ENCODE measurements at places on chromosomes 16 and 17.
A peak's percentile ranks its signal among the peaks of the same experiment; 100 is the strongest.

- peak; percentile 51 for DNase-seq
These were observed 21.0 kb upstream of the AGRP start for GRCh38 chr16:67504031-67505021.

DNA sequence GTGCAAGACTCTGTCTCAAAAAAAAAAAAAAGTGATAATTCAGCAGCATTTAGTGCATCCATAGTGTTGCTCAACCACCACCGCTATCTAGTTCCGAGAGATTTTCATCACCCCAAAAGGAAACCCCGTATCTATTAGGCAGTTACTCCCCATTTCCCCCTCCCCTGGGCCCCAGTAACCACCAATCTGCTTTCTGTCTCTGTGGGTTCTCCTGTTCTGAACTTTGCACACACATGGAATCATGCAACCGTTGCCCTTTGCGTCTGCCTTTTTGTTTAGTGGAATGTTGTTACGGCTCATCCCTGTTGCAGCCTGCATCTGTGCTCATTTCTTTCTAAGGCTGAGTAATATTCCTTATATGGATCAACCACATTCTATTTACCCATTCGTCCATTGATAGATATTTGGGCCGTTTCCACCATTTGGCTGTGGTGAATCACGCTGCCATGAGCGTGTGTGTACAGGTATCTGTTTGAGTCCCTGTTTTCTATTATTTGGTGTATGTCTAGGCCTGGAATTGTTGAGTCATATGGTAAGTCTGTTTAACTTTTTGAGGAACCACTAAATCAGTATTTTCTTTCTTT lies 8.7 kb upstream of the SYNGR2 start:
- DNase-seq: no peak

DNA sequence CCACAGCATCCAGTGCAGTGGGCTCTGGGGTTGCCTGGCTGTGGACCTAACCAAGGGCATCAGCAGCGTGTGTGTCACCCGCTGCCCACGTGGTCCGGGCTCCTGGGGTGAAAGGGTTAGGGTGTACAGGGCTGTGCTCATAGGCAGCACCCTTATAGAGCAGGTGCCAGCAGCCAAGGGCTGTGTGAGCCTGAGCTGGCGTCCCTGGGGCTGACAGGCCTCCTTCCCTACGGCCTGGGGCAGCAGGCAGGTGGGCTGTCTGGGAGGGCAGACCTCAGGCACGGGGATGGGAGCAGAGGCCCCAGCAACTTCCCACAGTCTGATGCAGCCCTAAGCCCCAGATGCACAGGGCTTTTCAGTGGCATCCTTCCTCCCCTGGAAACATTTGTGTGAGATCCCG lies 13.9 kb downstream of the CD300A start:
- no peak for DNase-seq

DNA sequence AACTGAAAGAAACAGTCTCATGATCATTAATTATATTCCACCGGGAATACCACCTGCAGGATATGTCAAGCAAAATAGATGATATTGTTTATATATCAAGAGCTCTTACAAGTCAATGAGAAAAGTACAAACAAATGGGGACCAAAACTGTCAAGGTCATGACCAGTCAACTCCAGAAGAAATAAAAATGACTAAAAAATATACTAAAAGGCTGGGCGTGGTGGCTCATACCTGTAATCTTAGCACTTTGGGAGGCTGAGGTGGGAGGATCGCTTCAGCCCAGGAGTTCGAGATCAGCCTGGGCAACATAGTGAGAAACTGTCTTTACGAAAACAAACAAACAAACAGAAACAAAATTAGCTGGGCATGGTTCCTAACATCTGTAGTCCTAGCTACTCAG lies 49.8 kb upstream of the SCNN1B start:
- no peak for DNase-seq

- no peak for DNase-seq
These were observed 28.8 kb downstream of the IST1 start for GRCh38 chr16:71923941-71924690.

DNA sequence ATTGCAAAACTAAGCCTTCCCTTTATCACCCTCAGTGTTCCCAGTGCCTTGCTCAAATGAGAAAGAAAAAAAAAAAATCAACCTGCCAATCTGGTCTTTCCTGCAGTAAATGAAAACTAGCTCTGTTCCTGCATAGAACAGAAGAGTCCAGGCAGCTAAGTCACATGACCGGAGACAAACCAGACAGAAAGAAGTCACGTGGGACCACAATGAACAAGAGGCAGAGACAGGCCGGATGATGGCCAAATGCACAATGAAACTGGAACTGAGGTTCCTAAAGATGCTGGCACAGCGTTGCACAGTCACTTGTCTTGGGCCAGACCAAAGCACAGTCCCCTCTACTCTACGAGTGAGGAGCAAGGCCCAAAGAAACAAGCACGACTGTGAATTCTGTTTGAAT lies 172.5 kb downstream of the GRIN2A start:
- no peak for DNase-seq

DNA sequence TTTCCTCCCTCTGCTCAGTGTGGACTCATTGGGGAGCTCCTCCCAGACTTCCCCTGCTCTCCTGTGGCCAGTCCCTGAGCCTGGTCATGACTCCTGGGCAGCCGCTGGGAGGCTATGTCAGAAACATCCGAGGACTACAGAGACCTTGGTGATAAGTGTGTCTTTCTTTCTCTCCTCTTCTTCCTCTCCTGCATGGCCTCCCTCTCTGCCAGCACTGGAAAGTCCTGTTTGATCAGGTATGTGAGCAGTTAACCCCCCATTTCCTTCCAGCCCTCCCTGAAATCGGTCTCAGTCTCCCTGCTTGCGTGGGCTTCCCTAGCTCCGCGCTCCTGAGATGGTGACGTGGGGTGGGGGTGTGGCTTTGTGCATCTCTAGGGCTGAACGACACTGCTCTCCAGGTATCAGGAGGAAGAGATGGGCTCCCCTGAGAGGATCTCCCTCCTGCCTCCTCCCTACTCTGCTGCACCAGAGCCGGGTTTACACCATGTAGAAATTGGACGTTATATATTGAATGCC lies 2.1 kb downstream of the RHBDL3 start:
- no peak for DNase-seq

DNA sequence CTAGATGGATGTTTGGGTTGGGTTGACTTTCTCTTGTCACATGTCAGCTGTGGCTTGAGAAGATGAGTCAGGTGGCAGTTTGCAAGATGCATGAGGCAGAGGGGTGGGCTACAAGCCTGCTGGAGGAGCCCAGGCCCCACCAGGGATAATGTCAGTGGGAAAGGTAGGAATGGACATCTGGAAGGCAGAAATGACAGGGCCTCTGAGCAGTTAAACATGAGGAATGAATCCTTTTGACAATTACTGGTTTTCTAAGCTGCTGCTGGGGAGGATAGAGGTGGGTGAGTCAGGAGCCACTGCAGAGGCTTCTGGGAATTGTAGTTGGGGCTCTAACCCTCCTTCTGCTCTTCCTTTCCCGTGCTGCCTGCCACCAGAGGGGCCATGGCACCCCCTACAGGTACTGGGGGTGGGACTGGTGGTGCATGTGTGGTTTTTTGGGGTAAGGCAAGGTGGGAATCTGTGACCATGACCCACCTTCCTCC lies 15.7 kb downstream of the SLC52A1 start:
- DNase-seq: peak; percentile 57

DNA sequence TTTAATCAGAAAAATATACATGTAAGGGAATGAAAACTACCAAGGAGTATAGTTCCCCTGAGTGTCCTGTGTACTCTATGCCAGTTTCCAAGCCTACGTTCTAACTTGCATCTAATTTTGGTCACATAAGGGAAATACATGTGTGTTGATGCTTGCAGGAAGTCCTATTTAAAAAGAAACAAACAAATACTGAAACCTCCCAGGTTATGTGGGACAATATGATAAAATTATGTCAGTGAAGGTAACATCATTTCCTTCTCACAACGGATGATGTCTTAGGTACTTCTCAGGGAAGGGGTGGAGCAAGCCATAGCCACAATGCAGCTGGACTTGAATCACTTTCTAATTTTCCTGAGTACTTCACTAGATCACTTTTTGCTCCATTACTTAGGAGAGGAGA lies 115.9 kb downstream of the ZFHX3 start:
- DNase-seq: no peak

DNA sequence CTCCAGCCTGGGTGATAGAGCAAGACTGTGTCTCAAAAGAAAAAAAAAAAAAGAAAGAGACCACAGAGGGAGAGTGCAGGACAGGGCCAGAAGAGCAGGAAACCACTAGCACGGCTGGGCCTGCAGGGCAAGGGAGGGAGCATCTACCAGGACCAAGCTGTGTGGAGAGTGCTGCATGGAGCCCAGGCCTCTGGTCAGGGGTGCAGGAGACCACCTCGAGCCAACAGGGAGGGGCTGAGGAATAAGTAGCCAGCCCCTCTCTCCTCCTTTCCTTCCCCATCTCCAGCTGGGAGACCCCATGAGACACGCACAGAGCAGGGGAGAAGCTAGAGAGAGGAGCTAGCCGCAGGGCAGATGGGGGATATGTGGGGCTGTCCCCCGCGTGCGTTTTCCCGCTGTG lies 67.0 kb upstream of the DNAH17 start:
- no peak for DNase-seq

- peak; percentile 21 for DNase-seq
These were observed 99.2 kb downstream of the NTN1 start for GRCh38 chr17:9120471-9120870.

DNA sequence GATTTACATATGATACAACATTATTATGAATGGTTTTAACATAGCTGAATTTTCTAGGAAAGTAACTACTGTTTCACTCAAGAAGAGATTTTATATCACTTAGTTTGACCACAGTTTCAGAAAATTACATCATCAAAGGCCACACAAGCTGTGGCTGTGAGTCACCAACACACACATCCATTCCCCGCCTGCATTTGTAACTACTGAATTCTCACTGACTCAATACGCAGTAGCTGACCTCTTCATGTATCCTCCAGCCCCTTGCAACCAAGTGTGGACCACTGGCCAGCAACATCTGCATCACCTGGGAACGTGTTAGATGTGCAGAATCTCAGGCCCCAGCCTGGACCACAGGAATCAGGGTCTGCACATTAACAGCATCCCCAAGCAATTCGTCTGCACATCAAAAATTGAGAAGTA lies 197.6 kb downstream of the XYLT1 start:
- DNase-seq: peak; percentile 33

DNA sequence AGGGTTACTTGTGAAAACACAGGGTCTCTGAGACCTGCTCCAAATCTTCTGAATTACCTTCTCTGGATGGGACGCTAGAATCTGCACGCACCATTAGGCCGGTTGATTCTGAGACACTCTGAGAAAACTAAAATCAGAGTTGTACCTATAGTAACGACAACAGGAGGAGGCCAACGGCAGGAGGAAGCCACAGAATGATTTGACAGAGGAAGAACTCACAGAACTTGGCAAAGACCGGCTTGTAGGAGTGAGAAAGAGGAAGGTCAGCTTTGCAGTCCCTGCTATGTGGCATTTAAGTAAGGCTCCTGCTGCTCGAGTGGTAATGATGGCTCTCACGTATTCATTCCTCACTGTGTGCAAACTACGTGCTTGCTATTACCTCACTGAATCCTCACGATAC lies 483.0 kb downstream of the TMEM114 start:
- DNase-seq: no peak

Data from stimulated activated naive CD8-positive, alpha-beta T cell treated with anti-CD3 and anti-CD28 coated beads, Interleukin-15, Interleukin-2, amounts not matched to agents 100 U/mL and 50 U/mL, for 24 hours (primary cell).